ENCODE measurements at places on chromosomes 5 and 9.

- no peak for DNase-seq
Measured at GRCh38 chr9:86892576-86892975, 54.7 kb downstream of the GAS1 start.

GRCh38 chr5:143418140-143418866, 14.8 kb upstream of the NR3C1 start:
- DNase-seq = no peak

DNA sequence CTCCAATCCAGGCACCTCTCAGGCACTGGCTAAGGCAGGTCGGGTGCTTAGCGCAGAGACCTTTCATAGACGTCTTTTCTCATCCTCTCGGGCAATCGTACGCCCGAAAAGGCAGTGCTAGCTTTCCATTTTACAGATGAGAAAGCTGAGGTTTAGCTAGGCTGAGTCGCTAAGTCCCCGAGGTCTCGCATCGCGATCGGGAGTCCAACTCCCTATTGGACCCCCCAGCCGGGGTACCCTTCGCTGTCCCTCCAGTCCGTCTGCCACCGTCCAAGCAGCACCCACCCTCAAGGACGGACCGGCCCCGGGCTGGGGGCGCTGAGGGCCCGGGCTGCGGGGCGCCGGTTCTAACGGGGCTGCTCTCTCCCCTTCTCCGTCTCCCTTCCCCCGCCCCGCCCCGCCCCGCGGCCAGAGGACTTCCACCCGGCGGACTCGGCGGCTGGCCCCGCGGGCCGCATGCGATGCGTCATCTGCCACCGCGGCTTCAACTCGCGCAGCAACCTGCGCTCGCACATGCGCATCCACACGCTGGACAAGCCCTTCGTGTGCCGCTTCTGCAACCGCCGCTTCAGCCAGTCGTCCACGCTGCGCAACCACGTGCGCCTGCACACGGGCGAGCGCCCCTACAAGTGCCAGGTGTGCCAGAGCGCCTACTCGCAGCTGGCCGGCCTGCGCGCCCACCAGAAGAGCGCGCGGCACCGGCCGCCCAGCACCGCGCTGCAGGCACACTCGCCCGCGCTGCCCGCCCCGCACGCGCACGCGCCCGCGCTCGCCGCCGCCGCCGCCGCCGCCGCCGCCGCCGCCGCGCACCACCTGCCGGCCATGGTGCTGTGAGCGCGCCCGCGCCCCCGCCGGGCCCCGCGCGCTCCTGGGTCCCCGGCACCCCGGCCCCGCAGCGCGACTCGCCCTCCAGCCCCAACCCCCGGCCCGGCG, 12.5 kb upstream of the EXOSC2 start:
- DNase-seq = no peak

- DNase-seq = no peak
Measured at GRCh38 chr9:121354141-121354540, 15.9 kb downstream of the STOM start.

DNA sequence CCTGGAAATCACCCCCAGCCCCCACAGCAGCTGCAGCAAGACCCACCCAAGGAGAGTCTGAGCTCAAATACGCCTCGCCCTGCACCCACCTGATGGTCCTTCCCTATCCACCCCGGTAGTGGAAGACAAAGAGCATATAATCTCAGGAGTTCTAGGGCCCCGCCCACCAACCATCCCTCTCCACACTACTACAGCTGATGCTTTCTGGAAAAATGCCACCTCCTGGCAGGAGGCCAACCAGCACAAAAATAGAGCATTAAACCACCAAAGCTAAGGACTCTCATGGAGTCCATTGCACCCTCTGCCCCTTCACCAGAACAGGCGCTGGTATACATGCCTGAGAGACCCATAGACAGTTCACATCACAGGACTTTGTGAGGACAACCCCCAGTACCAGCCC, 22.5 kb upstream of the NIPSNAP3A start:
- DNase-seq = no peak

- no peak for DNase-seq
Measured at GRCh38 chr9:108271236-108271635, 584.5 kb downstream of the ACTL7B start.

GRCh38 chr5:26889815-26890214, 148.6 kb downstream of the CDH9 start:
- no peak for DNase-seq

- no peak for DNase-seq
Measured at GRCh38 chr5:32474209-32474854, 29.8 kb upstream of the ZFR start.

DNA sequence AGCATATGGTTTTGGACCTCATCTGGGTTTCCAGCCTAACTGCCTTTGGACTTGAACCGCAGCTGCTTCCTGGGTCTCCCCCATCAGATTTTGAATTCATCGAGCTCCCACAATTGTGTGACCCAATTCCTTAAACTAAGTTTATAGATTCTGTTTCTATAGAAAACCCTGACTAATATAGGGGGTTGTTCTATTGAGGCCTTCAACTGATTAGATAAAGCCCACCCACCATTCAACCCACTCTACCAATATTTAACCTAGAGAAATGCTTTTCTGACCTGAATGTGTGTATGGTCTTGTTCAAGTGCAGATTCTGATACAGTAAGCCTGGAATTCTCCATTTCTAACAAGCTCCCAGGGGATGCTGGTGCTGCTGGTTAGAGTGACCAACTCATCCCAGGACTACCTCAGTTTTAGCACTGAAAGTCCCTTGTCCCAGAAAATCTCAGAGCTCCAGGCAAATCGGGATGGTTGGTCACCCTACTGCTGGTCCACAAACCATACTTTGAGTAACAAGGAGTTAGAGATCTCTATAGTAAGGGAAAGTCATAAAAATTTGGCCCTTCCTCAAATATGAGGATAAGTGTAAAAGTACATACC, 31.7 kb upstream of the GNE start:
- no peak for DNase-seq

- DNase-seq = no peak
Measured at GRCh38 chr5:43533646-43534045, 18.7 kb upstream of the C5orf34 start.

- DNase-seq = no peak
Measured at GRCh38 chr5:54177058-54177457, 133.3 kb downstream of the ARL15 start.

GRCh38 chr5:163695830-163696578, 190.6 kb downstream of the MAT2B start:
- DNase-seq = no peak

- DNase-seq = no peak
Measured at GRCh38 chr5:72451741-72452505, 55.3 kb downstream of the ZNF366 start.

GRCh38 chr5:65749221-65749844, 27.3 kb downstream of the NLN start:
- no peak for DNase-seq

- DNase-seq = no peak
Measured at GRCh38 chr5:31181376-31181987, 12.0 kb upstream of the CDH6 start.

DNA sequence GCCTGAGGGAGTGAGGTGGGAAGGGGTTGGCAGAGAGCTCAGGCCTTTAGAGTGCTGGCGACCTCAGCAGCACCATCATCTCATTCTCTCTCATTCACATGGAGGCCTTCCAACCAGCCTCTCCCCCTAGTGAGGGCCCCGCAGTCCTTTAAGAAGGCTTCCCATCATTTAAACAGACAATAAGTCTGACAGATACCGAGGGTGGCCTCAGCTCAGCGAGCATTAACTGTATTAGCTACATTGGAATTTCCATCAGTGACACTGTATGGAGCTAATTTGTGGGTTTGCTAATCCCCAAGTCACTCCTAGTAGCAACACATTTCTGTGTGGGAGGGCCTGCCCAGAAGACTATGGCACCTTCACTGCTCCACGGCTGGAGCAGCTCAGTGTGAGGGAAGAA, 75.8 kb downstream of the INSYN2B start:
- DNase-seq = no peak

- peak; percentile 41 for DNase-seq
Measured at GRCh38 chr9:136438548-136439480, 831 bp downstream of the INPP5E start.

- DNase-seq = no peak
Measured at GRCh38 chr5:83388608-83389007, 82.9 kb upstream of the VCAN start.

GRCh38 chr9:35909274-35909673, at the start of gene SPAAR:
Gene SPAAR (plus strand): TSS chr9:35909490. CDS start chr9:35910464, 974 bp downstream.
- DNase-seq = no peak
